ENCODE measurements at places on chromosomes 7 and 10.

- no peak for DNase-seq
Observed at GRCh38 chr7:131431756-131432155, 104.1 kb downstream of the MKLN1 start.

- no peak for DNase-seq
Observed at GRCh38 chr10:122173766-122174435, 97.2 kb upstream of the BTBD16 start.

GRCh38 chr7:9507290-9507689, 1073.9 kb downstream of the NXPH1 start:
- DNase-seq: peak; percentile 19

GRCh38 chr10:110324201-110324804, 19.6 kb upstream of the SMNDC1 start:
- no peak for DNase-seq

- DNase-seq: no peak
Observed at GRCh38 chr7:7745966-7746365, 27.6 kb upstream of the RPA3 start.

GRCh38 chr10:30433730-30434272, at the start of gene MAP3K8:
MAP3K8 (plus strand) TSS chr10:30434184; CDS start chr10:30438939, 4,755 bp downstream.
- peak; percentile 95 for DNase-seq

DNA sequence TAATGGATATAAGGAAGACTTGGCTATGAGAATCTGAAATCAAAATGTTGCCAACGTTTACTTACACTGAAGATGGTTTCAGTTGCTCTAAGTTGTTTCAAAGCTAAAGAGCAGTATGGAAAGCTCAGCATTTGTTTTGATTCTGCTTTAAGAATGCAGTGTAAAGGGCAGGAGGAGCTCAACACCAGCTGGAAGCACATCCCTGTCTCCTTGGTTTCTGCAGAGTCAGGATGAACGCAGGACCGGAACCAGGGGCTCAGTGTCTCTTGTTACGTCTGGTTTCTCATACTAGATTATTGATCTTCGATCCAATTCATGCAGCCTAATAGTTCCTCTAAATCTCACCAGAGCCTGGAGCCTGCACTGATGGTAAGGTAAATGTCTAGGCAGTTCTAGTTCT, 24.1 kb downstream of the ZRANB1 start:
- DNase-seq: no peak

Data from fibroblast of skin of back (primary cell).